Cortex of kidney (tissue), 1 donor: ENCODE measurements at places on chromosomes 2 and 18.

DNA sequence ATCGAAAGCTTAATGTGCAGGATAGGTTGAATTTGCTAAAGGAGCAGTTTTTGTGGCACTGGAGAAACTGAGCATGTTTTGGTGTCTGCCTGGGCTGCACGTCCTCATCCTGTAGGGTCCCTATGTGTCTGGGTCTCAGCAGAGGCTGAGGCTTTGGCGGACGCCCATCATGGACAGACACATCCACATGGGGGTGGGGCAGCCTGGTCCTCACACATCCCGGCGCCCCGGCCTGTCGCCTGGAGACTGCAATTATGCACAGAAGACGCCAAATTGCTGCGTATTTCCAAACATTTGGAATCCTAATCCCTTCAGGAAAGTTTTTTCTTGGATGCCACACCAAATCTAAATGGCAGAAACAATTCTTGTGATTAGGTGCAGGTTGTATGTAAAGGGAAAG, 128.2 kb upstream of the TWIST2 start:
- DNase-seq = no peak

DNA sequence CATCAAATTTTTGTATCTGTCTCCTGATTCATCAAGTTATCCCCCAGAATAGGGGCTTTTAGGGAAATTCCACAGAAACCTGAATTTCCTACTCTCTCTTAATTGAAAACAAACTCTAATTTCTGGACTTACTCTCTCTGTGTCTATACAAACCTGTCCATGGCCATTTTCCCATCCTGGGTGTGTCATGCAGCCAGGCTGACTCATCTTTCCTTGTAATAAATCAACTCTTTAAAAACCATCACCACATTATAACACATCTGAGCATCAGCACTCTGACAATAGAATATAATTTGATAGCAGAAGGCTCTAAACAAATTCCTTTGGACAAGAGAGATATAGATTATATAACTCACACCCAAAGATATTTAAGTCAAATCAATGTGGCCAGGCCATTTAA, 610.2 kb downstream of the DCC start:
- DNase-seq = no peak

GRCh38 chr18:23964282-23965238, 50.0 kb upstream of the TTC39C start:
- DNase-seq = no peak

GRCh38 chr2:40304340-40304739, 147.6 kb downstream of the SLC8A1 start:
- DNase-seq = no peak

DNA sequence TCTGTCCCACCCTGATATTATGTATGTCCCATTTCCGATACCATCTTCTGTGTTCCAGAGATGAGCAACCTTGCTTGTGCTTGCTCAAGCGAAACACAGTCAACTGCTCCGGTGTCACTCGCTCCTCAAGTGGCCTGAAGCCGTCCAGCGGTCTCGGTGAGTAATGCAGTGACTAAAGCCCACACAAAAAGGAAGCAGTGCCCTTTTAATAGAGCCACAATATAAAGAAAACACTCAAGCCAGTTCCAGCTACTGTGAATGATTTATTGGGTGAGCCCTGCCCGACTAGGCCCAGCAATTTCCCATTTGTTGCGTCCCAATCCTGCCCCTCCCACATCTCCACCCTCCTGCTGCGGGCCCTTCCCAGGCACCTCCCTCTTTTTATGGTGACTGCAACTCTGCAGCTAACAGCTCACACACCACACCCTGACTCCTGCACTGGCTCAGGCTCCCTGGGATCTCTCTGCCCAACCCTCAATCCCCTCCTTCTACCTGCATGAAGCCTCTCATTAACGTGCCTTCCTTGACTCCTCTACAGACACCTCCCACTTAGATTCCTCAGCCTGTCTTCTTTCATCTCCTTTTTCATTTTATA, 44.2 kb upstream of the DSC1 start:
- no peak for DNase-seq

DNA sequence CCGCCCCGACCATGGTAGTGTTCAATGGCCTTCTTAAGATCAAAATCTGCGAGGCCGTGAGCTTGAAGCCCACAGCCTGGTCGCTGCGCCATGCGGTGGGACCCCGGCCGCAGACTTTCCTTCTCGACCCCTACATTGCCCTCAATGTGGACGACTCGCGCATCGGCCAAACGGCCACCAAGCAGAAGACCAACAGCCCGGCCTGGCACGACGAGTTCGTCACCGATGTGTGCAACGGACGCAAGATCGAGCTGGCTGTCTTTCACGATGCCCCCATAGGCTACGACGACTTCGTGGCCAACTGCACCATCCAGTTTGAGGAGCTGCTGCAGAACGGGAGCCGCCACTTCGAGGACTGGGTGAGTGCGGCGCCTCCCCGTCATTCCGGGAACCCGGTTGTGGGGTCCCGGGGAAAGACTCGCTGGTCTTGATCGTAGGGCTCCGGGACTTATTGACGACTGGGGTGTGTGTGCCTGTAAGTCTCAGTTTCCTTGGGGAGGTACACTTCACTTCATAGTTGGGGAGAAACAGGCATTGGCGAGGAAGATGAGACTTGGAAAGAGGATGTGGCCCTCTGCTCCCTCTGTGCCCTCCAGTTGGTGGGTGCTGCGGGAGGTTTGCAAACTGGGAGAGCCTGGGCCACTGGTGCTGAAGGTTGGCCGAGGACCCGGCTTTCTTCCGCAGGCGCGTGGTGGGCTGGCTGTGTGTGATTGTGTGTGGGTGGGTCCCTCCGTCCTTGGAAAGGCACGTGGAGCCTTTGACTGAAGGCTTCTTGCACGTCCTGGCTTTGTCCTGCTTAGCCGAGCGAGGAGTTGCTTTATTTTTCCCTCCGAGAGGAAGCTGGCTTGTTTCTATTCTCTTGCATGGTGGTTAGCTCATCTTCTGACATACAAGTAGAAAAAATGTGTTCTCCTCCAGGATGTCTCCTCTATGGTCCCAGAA, 886 bp downstream of the PRKCE start:
- no peak for DNase-seq

- DNase-seq = no peak
These were observed 89.1 kb upstream of the TTC27 start for GRCh38 chr2:32538735-32539134.

GRCh38 chr2:50766058-50766457, 265.9 kb downstream of the NRXN1 start:
- no peak for DNase-seq

DNA sequence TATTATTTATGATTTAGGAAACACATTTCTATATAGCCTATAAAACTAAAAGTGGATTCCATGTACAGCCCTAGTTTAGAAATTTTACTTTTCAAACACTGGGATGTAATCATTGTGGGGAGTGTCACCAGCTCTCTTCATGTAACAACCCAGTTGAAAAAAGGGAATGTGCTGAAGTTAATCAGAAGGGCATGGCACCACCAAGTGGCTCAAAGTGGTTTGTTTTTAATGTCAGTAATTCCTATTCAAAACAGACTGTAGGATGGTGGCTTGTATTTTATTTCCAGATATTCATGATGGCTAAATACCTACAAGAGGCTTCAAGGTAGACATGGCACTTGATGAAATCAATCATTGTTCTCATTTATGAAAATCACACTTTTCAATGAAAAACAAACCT, 58.1 kb upstream of the TMEM182 start:
- no peak for DNase-seq

DNA sequence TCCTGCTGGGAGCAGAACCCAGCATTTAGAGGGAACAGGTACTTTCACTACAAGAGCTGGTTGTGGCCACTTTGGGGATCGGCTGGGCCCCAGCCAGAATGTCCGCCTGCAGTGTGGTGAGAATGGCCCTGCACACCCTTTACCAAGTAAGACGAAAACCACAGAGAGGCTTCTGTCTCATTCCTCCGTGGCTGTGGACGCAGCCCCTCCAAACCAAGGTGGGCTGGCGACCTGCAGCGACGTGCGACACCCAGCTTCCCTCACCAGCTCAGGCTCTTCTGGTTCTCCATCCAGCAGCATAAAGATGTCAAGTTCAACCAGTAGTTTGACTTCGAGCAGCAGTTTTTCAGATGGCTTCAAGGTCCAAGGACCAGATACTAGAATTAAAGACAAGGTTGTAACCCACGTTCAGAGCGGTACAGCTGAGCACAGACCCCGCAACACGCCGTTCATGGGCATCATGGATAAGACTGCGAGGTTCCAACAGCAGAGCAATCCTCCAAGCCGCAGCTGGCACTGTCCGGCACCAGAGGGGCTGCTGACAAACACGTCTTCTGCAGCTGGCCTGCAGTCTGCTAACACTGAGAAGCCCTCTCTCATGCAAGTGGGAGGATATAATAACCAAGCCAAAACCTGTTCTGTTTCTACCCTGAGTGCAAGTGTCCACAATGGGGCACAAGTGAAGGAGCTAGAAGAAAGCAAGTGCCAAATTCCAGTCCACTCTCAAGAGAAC, 56.2 kb downstream of the WDSUB1 start:
- DNase-seq = no peak

DNA sequence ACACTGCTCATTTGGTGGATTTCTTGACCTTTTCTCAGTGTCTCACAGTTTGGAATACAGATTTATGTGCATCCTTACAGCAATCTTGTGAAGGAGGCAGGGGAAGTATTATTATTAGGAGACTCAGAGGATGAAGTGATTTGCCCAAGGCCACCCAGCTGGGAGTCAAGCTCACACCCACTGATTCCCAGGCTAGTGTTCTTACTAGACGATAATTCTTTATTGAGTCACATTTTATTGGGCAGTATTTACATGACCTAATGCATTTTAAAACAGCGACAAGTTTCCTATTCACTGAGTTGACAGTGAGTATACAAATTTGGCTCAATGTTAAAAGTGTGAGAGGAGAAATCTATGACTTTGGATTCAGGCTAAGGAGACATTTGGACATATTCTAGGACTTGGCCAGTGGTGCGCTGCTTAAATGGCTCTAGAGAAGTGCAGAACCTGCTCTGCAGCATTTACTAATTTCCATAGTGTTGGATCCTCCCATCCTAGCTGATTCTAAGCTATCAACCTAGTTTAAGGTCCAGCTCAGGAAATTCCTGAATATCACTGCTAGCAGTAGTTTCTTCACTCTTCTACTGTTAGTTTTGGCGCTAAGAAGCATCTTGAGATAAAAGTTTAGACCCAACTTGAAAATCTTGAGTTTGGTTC, 199.3 kb downstream of the MTX2 start:
- DNase-seq = no peak

- no peak for DNase-seq
These were observed 478.2 kb downstream of the ARHGAP15 start for GRCh38 chr2:143607231-143608062.

- DNase-seq = no peak
These were observed 110.4 kb downstream of the LRP1B start for GRCh38 chr2:142020368-142020767.

DNA sequence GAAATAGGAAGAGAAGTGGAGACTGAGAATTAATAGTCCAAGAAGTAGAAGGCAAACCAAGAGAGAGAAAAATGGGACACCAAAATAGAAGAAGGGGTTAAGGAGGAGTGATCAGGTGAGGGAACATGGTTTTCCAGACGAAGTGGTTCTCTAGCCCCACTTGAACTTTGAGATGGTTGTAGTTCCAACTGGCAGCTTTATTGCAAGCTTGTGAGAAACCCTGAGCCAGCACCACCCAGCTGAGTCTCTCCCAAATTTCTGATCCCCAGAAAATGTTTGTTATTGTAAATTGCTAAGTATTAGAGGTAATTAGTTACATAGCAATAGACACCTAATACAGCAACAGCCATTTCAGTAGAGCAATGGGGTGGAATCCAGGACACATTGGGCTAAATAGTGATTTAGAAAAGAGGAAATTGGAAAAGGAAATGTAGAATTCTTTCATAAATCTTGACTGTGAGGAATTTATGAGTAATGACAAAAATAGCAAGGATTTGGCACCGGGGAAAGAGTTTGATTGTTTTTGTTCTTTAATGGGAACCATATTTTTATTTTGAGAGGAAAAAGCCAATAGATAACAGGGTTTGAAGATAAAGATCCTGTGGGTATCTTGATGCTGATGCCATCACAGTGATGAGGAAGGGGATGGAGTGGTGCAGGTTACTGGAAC, 62.1 kb upstream of the XDH start:
- no peak for DNase-seq

DNA sequence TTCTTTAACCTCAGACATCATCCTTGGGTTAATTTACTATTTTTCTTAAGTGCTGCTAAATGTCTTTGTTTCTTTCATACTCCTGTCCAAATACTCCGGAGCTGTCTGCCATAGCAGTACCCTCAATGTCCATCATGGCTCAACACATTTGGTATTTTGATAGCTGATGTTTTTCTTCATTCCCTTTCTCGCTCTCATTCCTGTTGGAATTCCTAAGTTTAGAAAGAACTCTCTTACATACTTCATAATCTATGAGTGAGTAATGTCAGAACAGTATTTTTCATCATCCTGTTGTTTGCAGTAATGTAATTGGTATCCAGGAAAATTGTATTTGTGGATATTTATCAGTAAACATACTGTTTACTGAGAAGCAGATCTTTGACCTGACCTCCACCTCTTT, 282.9 kb downstream of the PTGR3 start:
- DNase-seq = no peak

- no peak for DNase-seq
These were observed 83.7 kb upstream of the B3GNT2 start for GRCh38 chr2:62112179-62112578.

DNA sequence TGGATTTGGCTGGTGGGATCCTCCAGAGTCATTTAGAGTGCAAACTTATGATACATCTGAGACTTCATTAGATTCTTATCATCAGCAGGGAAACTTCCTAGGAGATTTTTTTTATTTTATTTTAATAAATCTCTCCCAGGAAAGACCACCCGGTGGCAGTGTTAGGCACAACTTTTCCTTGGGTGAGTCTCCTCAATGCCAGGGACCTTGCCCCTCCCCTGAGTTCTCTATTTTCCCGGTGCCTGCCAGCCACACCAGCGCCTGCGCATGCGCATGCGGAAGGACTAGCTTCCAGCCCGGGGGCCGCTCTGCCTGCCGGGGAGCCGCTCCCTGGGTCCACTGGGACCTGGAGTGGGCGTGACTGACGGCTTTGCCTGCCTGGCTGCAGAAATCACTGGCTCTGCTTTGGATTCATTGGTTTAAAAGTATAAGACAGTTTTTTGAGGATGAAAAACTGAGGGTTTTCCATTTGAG, 86.6 kb downstream of the TMEM182 start:
- no peak for DNase-seq

- DNase-seq = no peak
These were observed 377.8 kb upstream of the POU3F3 start for GRCh38 chr2:104476075-104476474.

- no peak for DNase-seq
These were observed 12.6 kb upstream of the GALM start for GRCh38 chr2:38653380-38653714.

DNA sequence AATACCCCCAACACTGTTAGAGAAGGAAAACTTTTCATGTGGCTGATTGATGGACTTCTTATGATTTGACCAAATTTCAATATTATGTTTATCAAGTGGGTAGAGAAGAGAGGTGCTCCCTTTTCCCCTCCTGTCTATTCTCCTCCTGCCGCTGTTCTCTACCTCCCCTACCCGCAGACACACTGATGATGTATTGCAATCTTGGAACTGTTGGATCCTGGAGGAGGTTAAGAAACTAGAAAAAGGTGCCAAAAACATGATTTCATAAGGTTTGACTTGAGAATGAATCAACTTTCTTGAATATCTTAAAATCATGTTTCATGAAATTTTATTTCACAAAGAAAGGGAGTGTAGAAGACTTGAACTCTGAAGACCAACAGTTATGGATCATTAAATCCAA, 125.8 kb downstream of the MEIS1 start:
- no peak for DNase-seq
